ENCODE measurements at places on chromosomes 11 and 22.

- no peak for DNase-seq
Measured at GRCh38 chr11:6587360-6587953, 16.0 kb downstream of the RRP8 start.

GRCh38 chr11:8049084-8049483, 31.9 kb upstream of the TUB start:
- no peak for DNase-seq

DNA sequence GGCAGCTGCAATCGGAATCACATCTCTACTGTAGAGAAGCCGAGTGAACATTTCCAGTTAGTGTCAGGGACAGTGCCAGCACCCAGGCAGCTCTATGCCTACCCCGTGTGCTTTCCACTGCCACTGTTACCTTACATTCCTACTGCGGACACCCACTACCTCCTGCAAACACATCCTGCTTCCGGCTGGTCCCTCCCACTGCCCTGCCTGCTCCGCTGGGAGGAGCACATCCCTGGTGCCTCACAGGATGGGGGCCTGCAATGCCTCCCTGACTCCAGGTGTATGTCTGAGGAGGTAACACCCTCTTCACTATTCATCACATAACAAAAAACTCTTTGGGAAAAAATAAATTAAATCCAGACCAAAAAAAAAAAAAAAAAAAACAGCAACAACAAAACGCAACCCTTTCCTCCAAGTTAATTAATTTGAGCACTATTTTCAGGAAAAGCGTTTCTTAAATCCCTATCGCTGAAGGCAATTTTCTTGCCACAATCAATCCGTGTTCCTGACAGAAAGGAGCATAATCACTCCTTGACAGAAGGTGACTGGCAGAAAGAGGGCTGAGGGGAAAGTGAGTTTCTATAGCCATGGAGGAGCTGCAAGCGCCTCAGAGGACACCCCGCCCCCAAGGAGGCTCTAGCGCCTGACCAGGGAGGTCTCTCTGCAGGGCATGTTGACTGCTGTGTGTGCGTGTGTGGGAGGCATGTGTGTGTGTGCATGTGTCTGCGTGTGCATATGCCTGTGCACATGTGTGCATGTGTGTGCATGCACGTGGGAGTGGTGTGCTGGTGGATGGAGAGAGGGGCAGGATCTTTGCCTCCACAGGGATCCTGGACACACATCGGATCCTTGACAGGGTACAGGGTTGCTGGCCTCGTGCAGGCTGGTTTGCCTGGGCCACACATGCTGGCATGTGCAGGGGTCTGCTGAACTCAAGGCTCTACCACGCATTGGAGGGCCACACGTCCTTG, 134.8 kb upstream of the NTM start:
- no peak for DNase-seq

DNA sequence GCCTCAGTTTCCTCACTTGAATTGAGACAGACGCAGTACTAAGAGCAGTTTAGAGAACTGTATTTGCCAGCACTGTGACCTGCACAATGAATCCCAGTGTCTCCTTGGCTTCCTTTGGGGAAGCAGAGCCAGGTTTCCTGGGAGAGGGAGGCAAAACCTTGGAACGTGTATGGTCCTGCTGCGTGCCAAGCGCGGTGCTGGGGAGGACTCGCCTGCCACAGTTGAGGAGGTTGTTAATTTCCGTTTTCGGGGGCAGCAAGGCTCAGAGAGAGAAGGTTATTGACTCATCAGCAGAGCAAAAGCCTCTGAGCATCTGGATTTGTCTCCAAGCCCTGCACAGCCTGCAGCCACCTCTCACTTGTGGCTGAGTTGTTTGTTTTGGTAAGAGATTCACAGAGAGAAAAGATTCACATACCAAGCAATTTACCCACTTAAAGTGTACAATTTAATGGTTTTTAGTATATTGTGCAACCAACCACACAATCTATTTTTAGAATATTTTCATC, 10.8 kb downstream of the SYT12 start:
- DNase-seq, result no peak

GRCh38 chr11:36126678-36127077, 162.5 kb downstream of the COMMD9 start:
- DNase-seq, result no peak

DNA sequence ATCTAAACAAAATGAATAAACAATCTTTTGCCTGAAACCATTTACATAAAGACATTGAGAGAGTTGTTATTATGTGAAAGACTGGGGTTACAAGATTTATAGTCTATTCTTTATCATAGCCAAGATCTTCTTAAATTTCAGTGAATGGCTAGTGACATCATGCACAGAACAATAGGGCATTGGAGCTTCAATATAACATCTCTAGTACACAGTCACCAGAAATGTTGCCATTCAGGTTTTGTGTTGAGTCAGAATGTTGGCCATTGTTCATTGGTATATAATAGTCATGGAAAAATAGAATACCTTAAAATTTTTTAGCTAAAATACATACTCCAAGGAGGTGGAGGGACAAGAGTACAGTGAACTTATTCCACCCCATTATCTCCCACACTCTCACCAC, 44.3 kb downstream of the SLC5A12 start:
- DNase-seq, result no peak

DNA sequence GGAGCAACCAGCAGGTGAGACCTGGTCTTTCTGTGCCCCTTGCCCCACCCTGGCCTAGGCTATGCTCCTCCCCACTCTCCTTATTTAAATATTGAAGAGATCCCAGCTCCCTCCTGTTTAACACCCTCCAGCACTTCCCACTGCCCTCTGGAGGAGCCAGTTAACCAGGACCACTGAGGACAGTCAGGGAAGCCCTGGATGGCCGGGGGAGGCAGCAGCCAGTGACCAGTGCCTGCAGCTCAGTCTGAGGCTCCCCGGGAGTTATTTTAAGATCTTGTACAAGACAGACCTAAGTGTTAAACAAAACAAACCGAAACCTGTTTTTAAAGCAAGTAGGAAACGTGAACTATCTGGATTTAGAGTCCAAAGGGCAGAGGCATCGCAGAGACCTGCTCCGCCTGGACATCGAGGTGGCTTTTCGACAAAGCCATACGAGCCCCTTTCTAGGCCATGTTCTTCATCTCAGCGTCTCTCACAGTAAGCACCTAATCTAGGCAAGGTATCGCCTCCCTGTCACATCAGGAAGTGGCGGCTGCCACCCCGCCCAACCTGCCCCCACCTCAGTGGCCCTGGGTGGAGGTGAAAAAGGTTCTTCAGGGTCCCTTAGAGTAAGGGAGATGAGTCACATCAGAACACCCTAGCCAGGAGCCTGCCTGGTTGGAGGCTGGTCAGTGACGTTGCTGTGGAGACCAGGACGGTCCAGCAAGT, 35.2 kb downstream of the TRMU start:
- DNase-seq, result no peak

- peak; percentile 78 for DNase-seq
Measured at GRCh38 chr11:76234416-76235232, 28.3 kb upstream of the WNT11 start.

DNA sequence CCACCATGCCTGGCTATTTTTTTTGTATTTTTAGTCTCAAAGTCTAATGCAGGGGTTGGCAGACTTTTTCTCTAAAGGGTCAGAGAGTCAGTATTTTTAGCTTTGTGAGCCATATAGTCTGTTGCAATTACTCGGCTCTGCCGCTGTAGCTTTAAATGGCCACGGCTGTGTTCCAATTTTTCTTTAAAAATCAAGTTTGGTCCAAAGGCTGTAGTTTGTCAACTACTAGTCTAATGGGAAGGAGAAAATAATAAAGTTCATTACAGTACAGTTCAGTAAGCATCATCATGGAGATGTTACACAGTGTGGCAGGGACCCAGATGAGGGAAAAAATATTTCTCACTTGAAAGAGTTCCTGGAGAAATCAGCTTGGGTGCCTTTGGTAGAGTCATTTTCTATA, 107.6 kb downstream of the CSNK2A3 start:
- DNase-seq, result no peak

DNA sequence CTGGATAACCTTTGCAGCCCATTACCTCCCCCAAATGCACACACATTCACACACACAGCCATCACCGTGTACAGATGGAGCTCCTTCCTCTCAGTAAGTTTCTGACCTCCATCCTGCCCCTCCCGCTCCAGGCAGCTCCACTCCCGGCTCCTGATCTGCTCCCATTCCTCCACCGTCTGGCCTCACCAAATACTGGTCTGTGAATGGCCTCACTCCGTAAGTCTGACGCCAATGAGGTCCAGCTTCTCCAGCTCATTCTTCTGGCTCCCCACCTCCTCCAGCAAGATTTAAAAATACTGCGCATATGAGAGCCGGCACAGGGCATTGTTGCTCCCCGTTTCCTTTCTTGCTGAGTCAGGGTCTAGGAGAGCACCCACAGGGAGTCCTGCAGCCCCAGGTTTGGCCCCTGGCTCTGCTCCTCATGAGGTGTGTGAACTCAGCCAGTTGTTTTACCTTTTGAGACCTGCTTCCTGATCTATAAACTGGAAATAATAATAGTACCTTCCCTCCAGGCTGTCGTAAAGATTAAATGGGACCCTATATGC, 14.0 kb upstream of the TUB start:
- no peak for DNase-seq

DNA sequence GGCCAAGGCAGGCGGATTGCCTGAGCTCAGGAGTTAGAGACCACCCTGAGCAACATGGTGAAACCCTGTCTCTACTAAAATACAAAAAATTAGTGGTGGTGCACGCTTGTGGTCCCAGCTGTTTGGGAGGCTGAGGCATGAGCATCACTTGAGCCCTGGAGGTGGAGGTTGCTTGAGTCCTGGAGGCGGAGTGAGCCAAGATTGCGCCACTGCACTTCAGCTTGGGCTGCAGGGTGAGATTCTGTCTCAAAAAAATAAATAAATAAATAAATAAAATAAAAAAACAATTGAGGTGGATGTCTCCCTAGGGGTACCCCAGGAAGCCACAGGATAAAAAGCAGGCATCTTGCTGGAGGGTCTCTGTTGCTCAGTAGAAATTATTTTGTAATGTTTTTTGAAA, 14.1 kb downstream of the PTPRJ start:
- DNase-seq, result no peak

- DNase-seq, result no peak
Measured at GRCh38 chr11:44926036-44926435, 24.6 kb downstream of the TP53I11 start.

GRCh38 chr11:69904161-69904973, 85.2 kb upstream of the FGF3 start:
- DNase-seq, result no peak

GRCh38 chr11:106172386-106172991, 95.0 kb downstream of the AASDHPPT start:
- no peak for DNase-seq
